ENCODE measurements at places on chromosomes 16 and 17.

DNA sequence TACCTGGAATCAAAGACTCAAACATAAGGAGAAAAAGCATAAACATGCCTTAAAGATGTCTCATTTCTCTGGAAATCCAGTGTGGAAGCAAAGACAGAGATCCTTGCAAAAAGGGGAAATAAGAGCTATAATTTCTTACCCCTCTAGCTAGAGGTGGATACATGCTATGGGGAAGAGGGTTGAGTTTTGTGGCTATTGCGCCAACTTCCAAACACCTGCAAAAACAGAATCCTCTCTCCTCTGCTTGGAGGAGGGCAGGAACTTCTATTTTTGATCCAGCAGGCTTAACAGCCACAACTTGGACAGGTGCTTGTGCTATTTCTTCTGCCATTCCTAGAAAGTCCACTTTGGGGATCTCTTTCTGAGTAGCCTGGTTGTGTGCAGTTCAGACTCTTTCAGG is 21.5 kb upstream of the NUDT7 start:
- no peak for DNase-seq

DNA sequence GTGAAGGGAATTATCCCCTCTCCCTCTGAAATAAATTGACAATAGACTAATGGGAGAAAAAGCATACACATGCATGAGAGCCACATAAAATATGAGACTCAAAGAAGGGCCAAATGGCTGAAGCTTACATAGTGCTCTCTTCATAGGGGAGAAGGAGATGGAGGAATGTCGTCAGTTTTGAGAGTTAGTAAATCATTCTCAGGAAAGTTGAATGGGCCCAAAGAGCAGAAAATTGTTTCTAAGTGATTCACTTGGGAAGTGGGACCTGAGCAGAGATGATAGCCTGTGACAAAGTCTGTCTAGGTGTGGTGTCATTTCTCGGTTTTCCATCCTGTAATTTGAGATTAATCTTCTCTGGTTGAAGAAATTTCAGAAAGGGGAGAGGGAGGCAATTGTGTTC is 35.0 kb downstream of the BCAS3 start:
- DNase-seq: no peak

DNA sequence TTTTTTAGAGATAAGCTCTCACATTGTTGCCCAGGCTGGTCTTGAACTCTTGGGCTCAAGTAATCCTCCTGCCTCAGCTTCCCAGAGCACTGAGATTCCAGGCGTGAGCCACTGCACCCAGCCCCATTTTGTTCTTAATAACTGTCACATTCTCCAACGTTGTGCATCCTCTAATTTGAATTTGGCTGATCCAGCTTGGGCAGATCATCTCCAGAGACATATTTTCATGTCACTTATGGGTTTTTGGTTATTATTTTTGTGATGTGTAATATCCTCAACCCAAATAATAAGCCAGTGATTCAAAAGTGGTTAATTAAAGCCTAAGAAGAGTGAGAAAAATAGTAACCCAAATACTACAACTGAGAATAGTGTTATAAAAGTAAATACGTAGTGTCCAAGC is 16.2 kb upstream of the COL1A1 start:
- no peak for DNase-seq

- DNase-seq: no peak
These were observed 95.7 kb downstream of the CACNG1 start for GRCh38 chr17:67139784-67140665.

- no peak for DNase-seq
These were observed 77.2 kb upstream of the IRX3 start for GRCh38 chr16:54363766-54364165.

DNA sequence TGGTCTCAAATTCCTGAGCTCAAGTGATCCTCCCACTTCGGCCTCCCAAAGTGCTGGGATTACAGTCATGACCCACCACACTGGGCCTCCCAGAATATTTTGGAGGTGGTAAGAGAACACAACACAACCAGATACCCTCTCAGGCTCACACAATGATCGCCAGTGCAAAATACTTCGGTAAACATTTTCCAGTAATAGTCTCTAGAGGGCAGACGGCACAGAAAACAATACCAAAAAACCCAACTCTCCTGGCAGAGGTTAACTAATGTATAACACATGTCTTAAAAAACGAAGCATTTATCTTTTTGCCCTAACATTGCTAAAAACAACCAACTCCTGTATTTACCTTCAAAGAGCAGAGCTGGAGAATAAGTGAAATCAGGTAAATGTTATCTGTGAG is 10.5 kb downstream of the NUFIP2 start:
- no peak for DNase-seq

- DNase-seq: no peak
These were observed 10.3 kb downstream of the SLC47A2 start for GRCh38 chr17:19705771-19706770.

GRCh38 chr17:68903286-68903685 is 51.9 kb downstream of the ABCA8 start:
- DNase-seq: no peak

DNA sequence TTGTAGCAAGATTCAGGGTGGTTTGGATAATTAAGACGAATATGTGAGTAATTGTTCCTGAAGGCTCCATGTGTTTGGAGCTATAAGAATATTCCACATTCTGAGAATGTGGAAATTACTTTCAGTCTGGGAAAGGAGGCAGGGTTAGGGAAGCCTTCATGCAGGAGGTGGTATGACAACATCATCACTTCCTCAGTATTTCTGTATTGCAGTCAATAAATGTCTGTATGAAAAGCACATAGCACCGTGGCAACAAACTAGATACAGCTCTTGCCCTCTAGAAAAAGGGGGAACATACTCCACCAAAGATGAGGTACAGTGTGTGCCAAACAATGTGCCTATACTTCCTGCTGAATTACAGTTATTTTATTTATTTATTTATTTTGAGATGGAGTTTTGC is 26.1 kb upstream of the DHRS7B start:
- DNase-seq: no peak

DNA sequence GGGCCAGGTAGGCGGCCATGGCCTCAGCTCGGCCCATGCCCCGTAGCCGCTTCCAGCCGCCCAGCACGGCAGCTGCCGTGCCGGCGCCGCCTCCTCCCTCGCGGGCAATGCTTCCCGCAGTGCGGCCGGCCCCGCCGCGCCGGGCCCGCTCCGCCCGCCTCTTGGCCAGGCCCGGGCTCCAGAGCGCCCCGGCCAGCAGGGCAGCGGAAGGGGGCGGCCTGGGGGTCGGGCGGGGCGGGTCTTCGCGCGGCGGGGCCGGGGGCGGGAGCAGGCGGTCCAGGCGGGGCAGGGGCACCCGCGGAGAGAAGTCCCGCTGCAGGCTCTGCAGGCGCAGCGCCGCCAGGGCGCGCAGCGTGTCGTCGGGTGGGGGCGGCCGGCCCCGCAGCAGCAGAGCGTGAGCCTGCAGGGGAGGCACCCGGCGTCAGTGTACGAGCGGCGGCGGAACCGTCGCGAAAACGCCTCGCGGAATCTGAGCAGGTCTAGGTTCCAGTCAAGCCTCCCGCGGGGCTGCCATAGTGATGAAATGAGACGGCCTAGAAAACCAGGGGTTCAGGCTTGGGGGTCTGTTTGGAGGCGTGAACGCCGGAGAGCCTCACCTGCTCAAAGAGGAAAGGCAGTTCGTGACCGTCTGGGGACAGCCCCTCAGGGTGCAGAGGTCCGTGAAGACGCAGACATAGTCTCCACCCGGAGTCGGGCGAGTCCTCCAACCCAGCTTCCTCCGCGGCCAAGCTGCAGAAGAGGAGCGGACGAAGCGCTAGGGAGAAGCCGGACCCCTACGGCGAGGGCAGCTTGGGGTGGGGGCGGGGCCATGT is 6.6 kb downstream of the PLEKHH3 start:
- DNase-seq: no peak

GRCh38 chr17:16439303-16439791 is 24.0 kb downstream of the TRPV2 start:
- no peak for DNase-seq

DNA sequence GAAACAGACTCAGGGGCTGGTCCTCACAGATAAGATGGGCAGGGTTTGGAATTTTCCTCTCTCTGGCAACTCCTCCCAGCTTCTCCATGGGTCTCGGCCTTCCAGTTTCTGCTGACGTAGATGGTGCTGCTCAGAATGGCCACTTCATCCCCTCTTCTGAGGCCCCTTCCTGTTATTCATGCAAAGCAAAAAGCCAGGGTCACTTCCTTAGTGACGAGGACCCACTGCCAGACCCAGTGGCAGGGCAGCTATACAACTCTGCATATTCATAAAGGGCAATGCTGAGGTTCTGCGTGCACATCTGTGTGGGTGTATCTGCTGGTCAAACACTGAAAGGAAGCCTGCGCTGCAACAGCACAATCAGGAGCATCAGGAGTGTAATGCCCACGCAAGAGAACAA is 108.8 kb downstream of the WSCD1 start:
- DNase-seq: no peak

DNA sequence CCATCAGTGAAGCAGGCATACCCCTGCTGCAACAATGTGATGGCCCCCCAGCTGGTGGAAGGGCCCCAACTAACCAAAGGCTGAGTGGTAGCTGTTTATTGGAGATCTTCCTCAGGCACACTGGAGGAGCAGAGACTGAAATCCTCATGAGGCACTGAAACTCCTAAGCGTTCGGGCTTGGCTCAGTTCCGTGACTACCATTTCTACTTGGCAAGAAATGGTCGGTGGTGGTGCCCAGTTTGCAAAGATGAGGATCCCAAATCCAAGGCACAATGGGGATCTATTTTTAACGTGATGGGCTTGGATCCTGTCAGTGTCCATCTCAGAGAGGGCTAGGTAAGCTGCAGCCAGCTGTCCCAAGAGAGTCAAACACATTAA is 82.8 kb downstream of the TNFRSF13B start:
- DNase-seq: no peak

GRCh38 chr16:69918241-69918640 is 32.9 kb upstream of the CLEC18A start:
- DNase-seq: no peak

DNA sequence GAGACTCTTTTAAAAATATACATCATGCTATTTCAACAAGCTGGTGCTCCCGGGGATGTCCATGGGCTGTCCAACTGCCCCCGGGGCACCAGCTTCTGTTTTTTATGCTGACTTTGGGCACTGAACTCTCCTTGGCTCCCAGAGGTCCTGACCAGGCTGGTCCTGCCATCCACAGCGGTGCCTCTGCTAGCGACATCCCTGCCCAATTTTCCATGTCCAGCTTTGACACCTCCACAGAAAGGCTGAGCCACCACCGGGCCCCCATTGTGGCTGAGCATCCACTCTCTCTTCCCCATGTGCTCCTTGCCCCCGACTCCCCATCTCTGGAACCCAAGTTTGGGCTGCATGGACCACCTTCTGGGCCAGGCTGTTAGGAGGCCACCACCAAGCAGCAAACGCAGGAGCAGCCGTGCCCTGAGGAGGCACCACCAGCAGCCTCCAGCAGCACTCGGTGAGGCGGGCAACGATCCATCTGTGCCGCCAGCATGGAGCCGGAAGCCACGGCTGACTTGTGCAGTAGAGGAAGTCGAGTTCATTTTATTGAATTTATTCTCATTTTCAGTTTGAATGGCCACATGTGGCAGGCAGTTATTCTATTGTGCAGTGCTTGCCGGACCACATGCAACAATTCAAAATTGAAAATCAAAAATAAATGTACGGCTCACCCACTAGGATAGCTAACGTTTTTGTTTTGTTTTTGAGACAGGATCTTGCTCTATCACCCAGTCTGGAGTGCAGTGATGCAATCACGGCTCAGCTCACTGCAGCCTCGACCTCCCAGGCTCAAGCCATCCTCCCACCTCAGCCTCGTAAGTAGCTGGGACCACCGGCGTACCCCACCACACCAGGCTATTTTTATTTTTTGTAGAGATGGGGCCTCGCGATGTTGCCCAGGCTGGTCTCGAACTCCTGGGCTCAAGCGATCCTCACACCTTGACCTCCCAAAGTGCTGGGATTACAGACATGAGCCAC is 2.8 kb upstream of the MEAK7 start:
- DNase-seq: no peak

GRCh38 chr16:1563786-1564185 is 30.3 kb downstream of the TMEM204 start:
- no peak for DNase-seq

DNA sequence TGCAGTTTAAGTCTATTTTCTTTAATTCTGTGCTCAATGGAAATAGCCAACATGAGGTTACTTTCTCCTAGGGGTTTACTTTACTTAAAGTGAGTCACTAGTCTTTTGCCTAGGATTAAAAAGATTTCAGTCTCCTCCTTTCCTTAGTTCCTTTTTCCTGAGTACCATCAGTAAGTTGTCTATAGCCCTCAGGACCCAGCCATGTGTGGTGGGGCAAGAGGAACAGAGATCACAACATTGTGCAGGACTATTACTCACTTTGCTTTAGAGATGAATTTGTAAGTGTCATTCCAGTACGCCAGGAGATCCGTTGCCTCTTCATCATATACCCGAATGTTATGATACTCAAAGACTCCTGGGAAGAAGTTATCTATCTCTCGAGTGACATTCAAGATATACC is 27.7 kb upstream of the CORO6 start:
- DNase-seq: no peak

DNA sequence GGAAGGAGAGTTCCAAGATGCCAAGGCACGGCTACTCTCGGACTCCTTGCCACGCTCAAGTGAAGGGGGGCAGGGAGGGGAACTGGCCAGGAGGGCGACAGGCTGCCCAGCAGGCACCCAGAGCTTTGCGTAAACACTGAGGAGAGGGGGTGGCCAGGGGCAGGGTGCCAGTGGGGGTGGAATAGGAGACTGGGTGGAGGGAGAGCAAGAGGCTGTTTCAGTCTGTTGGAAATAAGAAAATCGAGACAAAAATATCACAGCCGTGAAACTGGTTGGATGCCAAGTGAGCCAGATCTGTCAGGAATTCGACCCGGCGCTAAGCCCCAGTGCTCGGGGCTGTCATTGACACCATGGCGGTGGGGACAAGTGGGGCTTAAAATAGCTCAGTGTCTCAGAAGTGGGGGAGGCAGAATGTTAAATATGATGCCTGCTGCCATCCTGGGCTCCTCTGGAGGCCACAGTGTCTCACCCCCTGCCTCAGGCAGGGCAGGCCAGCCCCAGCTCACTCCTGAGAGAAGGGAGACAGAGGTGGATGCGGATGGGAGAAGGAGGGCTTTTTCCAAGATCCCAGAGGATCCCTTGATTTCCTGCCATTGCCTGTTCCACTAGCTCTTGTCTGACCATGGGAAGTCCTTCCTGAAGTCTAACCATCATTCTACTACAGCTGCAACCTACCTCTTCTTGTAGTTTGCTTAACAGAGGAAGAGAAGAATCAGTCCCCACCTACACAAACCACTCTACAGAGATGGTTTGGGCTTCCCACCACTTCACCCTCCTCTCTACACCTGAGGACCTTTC is 9.5 kb downstream of the PNMT start:
- no peak for DNase-seq

GRCh38 chr16:55911616-55912015 is 36.4 kb upstream of the CES5A start:
- DNase-seq: no peak

DNA sequence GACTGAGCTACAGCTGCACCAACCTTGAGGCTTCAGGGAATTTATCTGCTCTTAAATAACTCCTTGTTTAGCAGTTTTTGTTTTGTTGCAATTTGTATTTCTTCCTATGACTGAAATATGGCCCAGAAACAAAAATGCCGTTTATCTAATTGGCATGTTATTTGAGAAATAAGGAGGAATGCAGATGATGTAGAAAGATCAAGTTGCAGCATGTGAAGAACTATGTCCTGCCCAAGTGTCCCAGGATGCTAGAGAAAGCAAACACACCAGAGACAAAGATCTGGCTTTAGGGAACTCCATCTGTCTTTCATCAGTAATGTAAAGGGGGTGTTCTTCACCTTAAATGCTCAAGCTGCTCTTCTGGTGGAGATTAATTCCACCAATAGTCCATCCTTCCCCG is 29.7 kb downstream of the USP31 start:
- peak; percentile 32 for DNase-seq

- no peak for DNase-seq
These were observed 67.7 kb downstream of the MPRIP start for GRCh38 chr17:17109907-17110306.

Measured in AG08396 (cell line).